ENCODE measurements at places on chromosomes 1 and 21.

DNA sequence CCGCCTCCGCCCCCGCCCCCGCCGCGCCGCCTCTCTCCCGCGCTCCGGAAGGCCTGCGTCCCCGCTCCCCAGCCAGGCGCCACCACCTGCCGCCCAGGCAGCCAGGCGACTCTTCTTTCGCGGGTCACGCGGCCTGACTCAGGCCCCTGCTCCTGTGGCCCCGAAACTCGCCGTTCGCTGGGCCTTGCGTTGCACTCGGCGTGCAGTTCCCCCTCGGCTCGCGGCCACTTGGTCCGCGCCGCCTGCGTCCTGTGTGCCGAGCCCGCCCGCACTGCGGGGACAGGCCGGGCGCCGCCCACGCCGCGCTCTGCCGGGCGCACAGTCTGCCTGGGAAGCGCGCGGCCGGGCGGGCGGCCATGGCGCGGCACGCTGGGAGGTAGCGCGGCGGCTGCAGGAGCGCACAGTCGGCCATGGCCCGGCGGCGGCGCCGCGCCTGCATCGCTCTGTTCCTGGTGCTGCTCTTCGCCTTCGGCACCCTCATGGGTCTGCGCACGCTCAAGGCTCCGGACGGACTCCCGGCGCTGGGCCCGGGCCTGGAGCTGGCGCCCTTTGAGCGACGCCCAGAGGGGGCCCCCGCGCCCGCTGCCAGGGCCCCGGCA is at the start of gene MANEAL:
TSS of gene MANEAL (plus strand) at position 75 of the 599 bp plus-strand sequence. CDS start at position 411, 336 bp downstream.
- DNase-seq, result no peak

GRCh38 chr1:101484689-101485338 is 248.0 kb downstream of the S1PR1 start:
- no peak for DNase-seq

DNA sequence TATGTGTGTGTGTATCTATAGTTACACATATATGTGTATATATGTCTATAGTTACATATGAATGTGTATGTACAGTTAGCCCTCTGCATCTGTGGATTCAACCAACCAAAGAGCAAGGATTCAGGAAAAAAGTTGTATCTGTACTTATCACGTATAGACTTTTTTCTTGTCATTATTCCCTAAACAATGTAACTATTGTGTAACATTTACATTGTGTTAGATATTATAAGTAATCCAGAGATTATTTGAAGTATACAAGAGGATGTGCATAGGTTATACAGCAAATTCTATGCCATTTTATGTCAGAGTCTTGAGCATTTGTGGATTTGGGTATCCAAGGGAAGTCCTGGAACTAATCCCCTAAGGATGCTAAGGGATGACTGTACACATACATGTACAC is 71.3 kb downstream of the RASAL2 start:
- DNase-seq, result no peak

DNA sequence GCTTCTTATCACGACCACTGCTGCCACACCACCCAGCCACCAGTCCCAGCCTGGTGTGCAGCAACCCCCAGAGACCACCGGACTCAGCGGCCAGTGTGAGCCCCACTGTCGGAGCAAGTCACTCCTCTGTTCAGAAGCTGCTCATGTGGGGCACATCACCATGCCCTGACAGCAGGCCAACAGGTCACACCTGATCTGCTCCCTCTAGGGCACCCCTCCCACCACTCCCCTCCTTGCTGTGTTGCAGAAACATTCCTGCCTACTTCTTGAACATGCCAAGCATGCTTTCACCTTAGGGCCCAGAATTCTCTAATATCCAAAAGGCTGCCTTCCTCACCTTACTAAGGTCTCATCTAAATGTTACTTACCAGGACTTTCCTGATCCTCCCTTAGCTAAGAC is 146.5 kb downstream of the SLC45A1 start:
- no peak for DNase-seq

DNA sequence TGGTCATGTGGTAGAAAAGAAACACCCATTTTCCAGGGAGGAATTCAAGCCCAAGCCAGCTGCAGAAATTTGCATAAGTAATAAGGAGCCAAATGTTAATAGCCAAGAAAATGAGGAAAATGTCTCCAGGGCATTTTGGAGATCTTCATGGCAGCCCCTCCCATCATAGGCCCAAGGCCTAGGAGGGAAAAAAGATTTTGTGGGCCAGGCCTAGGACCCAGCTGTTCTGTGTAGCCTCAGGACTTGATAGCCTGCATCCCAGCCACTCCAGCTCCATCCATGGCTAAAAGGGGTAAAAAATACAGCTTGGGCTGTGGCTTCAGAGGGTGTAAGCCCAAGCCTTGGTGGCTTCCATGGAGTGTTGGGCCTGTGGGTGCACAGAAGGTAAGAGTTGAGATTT is 21.4 kb upstream of the LYPD8 start:
- no peak for DNase-seq

- no peak for DNase-seq
Observed at GRCh38 chr1:28956038-28956464, 41.7 kb downstream of the EPB41 start.

DNA sequence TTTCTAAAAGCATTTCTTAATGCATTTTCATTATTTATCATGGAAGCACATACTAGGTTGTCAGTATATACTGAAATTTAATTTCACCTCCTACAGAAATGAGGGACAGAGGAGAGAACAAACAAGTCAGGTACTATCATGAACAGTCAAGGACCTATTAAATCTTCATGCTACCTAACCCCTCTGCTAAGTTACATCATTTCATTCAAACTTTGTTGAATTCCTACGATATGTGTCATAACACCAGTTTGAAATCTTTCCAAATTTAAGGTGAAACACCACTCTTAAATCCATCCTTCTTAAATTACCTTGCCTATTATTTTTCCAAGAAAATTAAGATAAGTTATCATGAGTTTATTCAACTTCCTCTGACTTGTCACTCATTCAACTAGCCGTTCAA is 78.9 kb downstream of the DENND1B start:
- DNase-seq, result no peak

GRCh38 chr1:32695098-32695904 is 7.3 kb downstream of the SYNC start:
- no peak for DNase-seq

GRCh38 chr1:183039985-183040447 is 16.8 kb downstream of the LAMC1 start:
- no peak for DNase-seq

- DNase-seq, result no peak
Observed at GRCh38 chr1:34474566-34474965, 280.3 kb upstream of the GJB5 start.

DNA sequence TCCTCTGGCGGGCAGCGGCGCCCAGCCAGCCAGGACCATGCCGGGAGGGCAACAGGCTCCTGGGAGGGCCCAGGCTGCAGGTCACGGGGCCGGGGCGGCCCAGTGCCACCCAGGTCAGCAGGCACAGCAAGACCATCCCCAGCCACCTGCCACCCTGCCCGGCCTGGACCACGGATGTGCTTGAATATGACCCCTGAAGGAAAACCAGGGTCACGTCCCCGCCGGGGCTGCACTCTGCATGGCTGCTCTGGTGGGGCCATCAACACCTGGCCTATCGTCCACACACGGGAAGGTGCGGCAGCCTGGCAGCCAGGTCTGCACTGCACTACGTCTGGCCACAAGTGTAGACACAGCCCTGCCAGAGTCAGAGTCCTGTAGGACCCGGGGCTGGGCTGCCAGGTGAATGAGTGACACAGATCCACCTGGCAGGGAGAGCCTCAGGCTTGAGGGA is 6.9 kb downstream of the WNT9A start:
- no peak for DNase-seq

DNA sequence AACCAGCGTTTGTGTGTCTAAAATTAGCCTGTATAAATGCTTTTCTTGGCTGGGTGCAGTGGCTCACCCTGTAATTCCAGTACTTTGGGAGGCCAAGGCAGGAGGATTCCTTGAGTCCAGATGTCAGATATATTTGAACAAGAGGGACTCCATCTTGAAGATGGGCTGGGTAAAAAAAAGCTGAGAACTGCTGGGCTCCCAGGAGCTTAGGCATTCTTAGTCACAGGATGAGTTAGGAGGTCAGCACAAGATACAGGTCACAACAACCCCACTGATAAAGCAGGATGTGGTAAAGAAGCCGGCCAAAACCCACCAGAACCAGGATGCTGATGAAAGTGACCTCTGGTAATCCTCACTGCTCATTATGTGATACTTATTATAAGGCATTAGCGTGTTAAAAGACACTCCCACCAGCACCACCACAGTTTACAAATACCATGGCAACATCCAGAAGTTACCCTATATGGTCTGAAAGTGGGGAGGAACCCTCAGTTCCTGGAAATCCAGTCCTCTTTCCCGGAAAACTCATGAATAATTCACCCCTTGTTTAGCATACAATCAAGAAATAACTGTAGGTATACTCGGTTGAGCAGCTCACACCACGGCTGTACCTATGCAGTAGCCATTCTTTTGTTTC is 36.2 kb upstream of the ZNF496 start:
- no peak for DNase-seq

- DNase-seq, result no peak
Observed at GRCh38 chr1:65717815-65718454, 74.8 kb upstream of the PDE4B start.

DNA sequence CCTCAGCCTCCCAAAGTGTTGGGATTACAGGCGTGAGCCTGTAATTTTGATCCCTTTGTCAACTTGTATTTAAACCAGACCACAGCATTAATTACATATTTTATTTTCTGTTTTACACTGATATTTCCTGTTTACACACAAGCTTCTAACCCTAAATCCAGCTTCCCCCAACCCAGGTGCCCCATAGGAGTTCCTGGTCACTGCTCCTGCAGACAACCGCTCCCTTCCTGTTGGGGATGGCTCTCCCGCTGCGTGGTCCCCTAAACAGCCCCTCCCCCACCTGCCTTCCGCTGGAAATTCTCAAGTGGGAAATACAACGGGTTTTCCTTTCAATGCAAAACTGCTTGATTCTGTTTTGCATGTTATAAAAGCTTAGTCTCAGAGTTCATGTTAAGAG is 3.7 kb downstream of the CSTB start:
- no peak for DNase-seq

- DNase-seq, result no peak
Observed at GRCh38 chr1:226678701-226679100, 60.4 kb downstream of the ITPKB start.

DNA sequence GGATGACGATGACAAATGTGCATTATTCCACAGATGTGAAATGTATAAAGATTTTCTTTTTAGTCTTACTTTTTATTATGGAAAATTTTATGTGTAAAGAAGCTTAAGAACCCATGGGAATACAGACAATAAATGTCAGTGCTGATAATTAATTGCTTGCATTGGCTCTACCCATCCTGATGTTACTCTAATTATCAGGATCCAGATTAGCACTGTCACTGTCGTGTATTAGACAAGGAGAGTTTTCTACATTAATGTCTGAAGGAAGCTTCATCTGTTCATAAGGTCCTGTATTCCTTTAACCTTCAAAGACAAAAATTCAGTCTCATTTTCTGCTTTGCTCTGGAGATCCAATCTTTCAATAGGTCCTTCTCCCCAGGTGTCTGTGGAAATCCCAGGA is 259.1 kb upstream of the ADAMTS5 start:
- no peak for DNase-seq

GRCh38 chr1:215001419-215002021 is 81.0 kb upstream of the KCNK2 start:
- DNase-seq, result no peak

DNA sequence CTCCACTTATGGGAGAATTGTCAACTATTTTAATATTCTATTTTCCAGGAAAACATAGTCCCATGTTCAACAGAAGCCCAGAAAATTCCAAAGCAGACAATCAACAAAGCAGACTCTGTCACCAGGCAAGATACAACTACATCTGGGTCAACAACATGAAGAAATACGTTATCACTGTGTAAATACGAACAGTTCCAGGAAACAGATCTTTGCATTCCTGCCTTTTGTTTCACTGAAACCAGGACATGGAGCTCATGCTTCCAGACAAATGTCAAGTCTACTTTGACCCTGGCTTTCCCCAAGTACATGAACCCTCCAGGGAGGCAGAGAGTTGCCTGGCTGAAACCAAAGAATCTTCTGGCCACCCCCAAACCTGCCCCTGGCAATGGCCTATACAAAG is 106.7 kb downstream of the SETD4 start:
- no peak for DNase-seq

DNA sequence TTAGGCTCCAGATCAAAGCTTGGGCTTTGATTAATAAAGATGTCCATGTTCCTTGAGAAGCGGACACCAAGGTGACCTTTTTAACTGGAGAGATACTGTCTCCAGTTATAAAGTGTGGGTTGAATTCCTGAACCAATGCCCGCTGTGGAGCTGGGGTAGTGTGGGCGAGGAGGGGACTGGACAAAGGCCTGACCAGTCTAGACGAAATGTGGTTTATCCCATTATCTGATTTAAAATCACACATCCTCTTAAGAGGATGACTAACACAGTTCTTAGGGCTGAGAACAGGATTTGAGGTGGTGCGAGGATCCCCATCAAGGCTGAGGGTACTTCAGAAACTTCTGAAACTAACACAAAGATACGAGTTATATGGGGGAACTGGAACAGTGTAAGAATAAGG is 84.5 kb upstream of the GCLM start:
- no peak for DNase-seq

GRCh38 chr1:9119745-9120144 is 9.2 kb downstream of the GPR157 start:
- DNase-seq, result no peak

DNA sequence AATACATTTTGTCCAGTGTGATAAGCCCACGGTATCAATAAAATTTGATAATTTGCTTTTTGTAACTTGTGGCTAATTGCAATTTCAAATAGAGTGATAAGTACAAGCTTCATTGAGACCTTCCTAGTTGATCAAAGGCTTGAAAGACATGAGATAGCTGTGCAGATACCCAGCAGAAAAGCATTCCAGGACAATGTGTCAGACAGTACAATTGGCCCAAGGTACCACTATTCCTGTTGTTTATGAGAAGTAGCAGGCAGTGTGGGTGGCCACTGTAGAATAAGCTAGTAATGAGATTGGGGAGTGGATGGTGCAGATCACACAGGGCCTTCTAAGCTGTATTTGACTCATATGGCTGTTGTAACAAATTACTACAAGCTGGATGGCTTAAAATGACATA is 182.2 kb downstream of the AMY1C start:
- DNase-seq, result no peak

Measured in putamen (tissue), 1 donor.